Activated naive CD4-positive, alpha-beta T cell treated with anti-CD3 and anti-CD28 coated beads for 36 hours (primary cell): ENCODE measurements at places on chromosomes 3 and 15. TPM values are rescaled to one million over a fixed set of nuclear protein-coding genes. Genes with fewer than 3 reads are reported as not detected.

DNA sequence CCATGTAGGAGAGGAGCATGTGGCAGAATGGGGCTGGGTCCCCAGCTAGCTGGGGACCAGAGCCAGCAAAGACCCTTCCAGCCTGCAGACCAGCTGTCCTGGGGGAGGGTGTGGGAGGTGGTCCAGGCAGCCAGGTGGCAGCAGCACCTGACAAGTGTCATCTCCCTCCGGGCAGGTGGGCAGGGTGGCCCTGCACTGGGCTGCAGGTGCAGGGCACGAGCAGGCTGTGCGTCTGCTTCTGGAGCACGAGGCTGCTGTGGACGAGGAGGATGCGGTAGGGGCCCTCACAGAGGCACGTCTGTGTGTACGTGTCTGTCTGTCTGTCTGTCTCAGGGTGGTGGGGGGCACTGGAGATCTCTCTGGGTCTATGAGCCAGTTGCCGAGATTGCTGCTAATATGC lies 5.5 kb downstream of the ANKDD1A start:
- no peak for DNase-seq

DNA sequence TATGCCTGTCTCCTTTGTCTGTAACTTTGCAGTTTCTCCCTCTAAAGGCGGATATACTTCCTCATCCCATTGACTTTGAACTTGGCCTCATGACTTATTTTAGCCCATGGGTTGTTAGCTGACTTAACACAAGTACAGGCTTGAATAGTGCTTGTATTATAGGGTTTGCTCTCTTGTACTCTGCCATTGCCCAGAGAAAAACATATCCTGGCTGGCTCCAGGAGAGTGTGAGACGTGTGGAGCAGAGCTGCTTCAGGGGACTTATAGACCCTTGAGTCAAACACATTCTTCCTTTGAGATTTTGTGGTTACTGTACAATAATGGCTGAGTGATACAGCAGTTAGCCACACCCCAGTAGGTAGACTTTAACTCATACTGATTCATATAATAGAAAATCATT lies 124.0 kb downstream of the RAP2B start:
- DNase-seq, result no peak

DNA sequence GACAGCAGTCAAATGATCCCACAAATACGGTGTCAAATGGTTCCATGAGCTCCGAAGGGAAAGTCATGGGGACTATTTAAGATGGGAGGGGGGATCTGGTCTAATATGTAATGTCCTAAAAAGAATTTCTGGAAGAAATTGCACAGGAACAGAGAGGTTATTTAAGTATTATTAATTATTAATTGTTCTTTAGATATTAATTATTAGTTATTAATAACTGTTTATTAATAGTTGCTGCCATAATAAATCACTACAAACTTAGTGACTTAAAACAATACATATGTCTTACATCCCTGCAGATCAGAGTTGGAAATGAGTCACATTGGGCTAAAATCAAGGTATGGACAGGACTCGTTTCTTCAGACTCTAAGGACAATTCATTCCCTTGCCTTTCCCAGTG lies 588.2 kb upstream of the NR2F2 start:
- no peak for DNase-seq

GRCh38 chr3:8595695-8596115 lies 48.9 kb downstream of the SSUH2 start:
- DNase-seq, result no peak

- no peak for DNase-seq
Measured at GRCh38 chr3:20394243-20394642, 208.2 kb upstream of the SGO1 start.

GRCh38 chr3:48194446-48195071 lies 6.3 kb upstream of the CDC25A start:
- DNase-seq, result peak; percentile 50

DNA sequence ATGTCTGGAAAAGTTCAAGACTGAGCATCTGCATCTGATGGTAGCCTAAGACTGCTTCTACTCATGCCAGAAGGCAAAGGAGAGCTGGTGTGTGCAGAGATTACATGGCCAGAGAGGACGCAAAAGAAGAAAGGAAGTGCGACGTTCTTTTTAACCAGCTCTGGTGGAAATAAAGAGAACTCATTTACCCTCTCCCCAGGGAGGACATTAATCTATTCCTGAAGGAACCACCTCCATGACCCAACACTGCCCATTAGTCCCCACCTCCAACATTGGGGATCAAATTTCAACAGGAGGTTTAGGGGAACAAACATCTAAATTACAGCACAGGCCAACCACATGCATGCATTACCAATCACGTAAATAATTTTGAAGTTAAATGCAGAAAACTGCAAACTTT lies 1.5 kb upstream of the NCK1 start:
- DNase-seq, result no peak

DNA sequence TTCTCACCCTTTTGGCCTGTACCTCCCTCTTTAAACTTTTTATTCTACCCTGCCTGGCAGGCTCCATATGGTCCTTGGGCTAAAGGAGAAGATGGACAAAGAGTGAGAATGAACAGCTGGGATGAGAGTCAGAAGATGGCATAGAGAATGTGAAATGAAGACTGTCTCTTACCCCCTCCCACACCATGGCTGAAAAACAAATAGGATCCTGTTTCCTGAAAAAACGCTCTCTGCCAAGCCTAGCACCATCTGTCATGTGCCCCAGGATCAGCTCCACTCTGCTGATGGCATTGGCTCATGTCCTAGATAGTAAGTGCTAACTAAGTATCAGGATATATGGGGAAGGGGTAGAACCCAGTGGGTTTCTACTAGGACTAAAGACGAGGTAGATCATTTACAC lies 238.6 kb downstream of the MEX3B start:
- DNase-seq, result no peak

- no peak for DNase-seq
Measured at GRCh38 chr3:30855400-30856292, 38.8 kb downstream of the GADL1 start.

DNA sequence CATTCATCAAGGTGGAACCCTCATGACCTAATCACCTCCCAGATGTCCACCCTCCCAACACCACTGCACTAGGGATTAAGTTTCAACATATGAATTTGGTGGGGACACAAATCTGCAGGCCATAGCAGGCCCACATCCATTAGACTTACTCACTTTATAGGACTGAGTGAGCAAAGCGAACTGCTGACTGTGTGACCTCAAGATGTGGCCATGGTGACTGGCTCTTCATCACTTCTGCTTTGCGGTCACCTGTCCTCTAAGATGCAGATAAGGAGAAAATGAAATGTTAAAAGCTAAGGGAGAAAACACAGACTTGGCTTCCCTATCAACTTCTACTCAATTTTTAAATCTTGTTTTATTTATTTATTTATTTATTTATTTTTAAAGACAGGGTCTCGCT lies 14.5 kb upstream of the DCP1A start:
- DNase-seq, result no peak

MOBP gene
- total RNA-seq, result not detected

DNAH12 gene
- not detected for total RNA-seq
